ENCODE measurements at places on chromosomes 1 and 21. TPM values are rescaled to one million over a fixed set of nuclear protein-coding genes. Genes with fewer than 3 reads are reported as not detected.

VCAM1 gene
- total RNA-seq, result 0.13 TPM

FBXO2 gene
- 1.7 TPM for total RNA-seq

F13B gene
- total RNA-seq, result not detected

TRIM67 gene
- 0.60 TPM for total RNA-seq

NMNAT1 gene
- total RNA-seq, result 7.8 TPM

CTXND2 gene
- total RNA-seq, result not detected

ZMYND12 gene
- total RNA-seq, result not detected

LRRC39 gene
- 0.69 TPM for total RNA-seq

DENND2D gene
- total RNA-seq, result 0.36 TPM

TOE1 gene
- total RNA-seq, result 32.5 TPM

ADAMTSL4 gene
- 212 TPM for total RNA-seq

PTPN22 gene
- total RNA-seq, result 1.3 TPM

ITLN2 gene
- not detected for total RNA-seq

PLA2G2F gene
- not detected for total RNA-seq

RXFP4 gene
- total RNA-seq, result not detected

NFIA gene
- 24.9 TPM for total RNA-seq

BATF3 gene
- total RNA-seq, result 2.0 TPM

SPRR2F gene
- total RNA-seq, result 0.76 TPM
